Body of pancreas (tissue), 4 donors: ENCODE measurements at places on chromosomes 2 and 18. TPM values are rescaled to one million over a fixed set of nuclear protein-coding genes. Genes with fewer than 3 reads are reported as not detected.

COBLL1 gene
- 140 TPM for total RNA-seq

FAM117B gene
- total RNA-seq = 7.0 TPM

- no peaks in the 10 kb centered on the region for H3K4me1 ChIP-seq
- no peak overlapping the region for H3K4me3 ChIP-seq
- H3K27ac ChIP-seq = no peak overlapping the region
- no peaks in the 10 kb centered on the region for H3K27me3 ChIP-seq
- no peaks in the 10 kb centered on the region for H3K36me3 ChIP-seq
- no peak for DNase-seq
Observed at GRCh38 chr2:146004462-146004861, 1484.5 kb upstream of the ZEB2 start.

DNA sequence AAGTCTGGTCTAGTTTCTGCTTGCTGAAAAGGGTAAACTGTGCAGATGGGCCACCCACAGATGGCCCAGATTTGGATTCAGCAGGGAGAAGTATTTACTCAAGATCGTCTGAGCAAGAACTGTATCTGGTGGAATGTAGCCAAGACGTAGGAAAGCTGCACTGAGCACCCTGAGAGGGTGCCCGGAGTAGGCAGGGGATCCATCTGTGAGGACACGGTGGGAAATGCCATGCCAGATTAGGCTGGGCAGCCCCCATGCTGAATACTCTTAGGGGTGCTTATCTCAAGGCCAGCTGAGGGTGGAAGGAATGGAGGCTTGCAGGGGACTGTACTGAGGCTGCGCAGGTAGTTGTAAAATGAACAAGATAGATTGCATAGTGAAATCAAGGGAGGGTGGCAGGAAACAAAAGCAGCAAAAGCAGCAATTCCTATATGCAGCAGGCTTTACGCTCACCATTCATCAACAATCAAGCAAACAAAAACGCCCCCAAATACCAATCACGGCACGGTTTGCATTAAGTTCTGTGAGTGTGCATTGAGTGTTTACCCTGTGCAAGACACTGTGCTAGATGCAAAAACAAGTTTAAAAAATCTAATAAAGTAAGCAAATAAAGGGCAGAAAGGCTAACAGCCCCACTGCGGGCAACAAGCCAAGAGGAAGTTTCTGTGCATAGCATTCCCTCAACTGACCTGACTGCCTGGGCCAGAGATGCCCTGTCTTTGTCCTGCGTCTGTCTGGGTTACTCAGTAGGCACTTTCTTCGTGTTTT, 32.2 kb upstream of the LPIN2 start:
- no peaks in the 10 kb centered on the region for H3K36me3 ChIP-seq
- no peaks in the 10 kb centered on the region for H3K27me3 ChIP-seq
- H3K4me3 ChIP-seq = no peak overlapping the region
- DNase-seq = peak; percentile 78
- H3K27ac ChIP-seq = peak overlapping the region; percentile 77

DNA sequence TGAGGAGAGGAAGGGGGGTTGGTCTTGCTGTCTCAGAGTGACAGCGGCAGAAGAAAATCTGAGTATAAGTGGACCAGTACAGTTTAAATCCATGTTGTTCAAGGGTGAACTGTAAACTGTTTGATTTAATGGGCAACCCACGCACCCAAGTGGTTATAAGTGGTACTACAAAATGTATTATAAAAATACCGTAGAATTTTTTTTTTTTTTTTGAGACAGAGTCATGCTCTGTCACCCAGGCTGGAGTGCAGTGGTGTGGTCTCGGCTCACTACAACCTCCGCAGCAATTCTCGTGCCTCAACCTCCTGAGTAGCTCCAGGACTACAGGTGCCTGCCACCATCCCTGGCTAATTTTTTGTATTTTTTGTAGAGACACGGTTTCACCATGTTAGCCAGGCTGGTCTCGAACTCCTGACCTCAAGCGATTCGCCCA, 2.1 kb upstream of the CHCHD5 start:
- H3K36me3 ChIP-seq = no peaks in the 10 kb centered on the region
- H3K4me3 ChIP-seq = no peak overlapping the region
- H3K4me1 ChIP-seq = peaks cover 51% of the 10 kb centered on the region
- no peak for DNase-seq

DNA sequence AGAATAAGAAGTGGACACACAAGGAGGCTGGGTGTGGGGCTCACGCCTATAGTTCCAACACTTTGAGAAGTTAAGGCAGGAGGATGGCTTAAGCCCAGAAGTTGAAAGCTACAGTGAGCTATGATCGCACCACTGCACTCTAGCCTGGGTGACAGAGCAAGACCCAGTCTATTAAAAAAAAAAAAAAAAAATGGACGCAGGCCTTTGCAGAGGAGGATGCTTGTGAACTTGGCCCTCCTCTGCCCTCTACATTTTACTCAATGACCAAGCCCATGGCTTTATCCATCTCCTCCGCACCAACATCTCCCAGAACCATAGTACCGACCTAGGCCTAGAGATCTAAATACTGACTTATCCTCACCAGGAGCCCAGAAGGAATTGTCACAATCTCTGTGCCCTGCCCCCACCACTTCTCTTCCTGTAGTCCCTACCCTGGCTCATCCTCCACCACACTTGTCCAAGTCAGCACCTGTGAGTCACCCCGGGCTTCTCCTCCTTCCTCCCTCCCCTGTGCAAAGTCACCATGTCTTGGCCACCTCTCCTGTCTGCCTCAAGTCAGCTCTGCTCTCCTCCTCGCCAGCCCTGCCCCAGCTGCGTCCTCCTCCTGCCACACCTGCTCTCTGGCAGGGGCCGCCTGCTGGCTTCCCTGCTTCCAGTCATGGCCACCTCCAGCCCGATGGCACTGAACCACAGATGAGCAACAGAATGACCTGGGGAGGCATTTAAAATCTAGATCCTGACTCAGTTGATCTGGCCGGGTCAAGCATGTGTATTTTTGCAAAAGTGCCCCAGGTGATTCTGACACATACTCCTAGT, 35.8 kb upstream of the ASPRV1 start:
- no peak overlapping the region for H3K27ac ChIP-seq
- H3K27me3 ChIP-seq = no peaks in the 10 kb centered on the region
- no peak for DNase-seq
- no peaks in the 10 kb centered on the region for H3K36me3 ChIP-seq
- no peak overlapping the region for H3K4me3 ChIP-seq

DNA sequence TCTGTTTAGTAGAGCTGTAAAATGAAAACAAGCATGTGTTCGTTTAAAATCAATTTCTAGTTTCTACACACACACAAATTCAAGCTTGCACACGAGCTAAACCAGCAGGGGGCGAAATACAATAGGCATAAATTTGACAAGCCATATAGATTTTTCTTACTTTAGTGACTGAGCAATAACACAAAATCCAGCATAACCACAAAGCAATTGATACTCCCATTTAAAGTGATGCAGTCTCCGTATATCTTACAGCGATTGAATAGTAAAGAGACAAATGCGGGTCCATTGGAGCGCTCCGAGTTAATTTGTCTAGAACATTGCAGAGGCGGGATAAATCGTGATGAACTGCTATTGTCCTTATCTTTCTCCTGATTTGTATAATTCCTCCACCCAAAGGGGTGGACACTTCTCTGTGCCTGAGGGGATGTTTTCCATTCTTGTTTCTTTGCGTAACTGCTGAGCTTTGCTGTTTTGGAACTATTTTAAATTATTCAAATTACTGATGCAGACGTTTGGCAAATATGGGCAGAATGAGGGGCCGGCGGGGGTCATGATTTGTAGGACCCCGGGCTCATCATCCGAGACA, 1.2 kb upstream of the AFTPH start:
- H3K4me3 ChIP-seq = no peak overlapping the region
- H3K4me1 ChIP-seq = peaks cover 13% of the 10 kb centered on the region
- H3K36me3 ChIP-seq = no peaks in the 10 kb centered on the region

DNA sequence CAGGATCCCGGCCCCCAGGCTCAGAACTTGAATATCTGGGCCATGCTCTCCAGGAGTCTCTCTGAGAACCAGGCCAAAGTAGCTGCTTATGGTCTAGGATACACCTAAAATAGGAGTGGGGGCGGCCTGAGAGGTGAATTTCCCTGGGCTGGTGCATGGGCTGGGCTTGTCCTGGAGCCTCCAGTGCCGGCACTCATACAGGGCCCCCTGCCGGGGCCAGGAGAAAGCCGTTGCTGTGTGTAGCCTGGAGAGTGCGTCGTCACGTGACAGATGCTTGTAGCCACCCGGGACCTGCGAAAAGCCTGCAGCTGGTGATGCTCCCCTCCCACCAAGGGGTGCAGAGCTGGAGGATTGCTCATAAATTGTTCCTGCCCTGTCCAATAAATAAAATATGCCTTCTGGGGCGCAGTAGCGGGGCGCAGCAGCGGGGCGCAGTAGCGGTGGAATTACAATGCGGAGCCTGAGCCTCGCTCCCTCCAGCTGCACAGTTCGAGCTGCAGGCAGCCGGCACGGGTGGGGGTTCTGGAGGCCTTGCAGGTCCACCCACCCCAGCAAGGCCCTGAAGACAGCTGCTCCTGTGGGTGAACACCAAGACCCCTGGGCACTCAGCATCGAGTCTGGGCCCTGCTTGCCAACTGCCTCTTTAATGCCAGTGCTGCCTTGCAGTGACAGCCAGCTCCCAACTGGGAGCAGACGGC, 289.9 kb downstream of the NDUFA10 start:
- DNase-seq = no peak
- H3K4me3 ChIP-seq = no peak overlapping the region
- no peak overlapping the region for H3K27ac ChIP-seq

GRCh38 chr2:100178085-100178788, 35.8 kb upstream of the AFF3 start:
- H3K4me3 ChIP-seq = no peak overlapping the region
- no peaks in the 10 kb centered on the region for H3K36me3 ChIP-seq
- H3K4me1 ChIP-seq = no peaks in the 10 kb centered on the region

- no peaks in the 10 kb centered on the region for H3K36me3 ChIP-seq
- H3K27ac ChIP-seq = no peak overlapping the region
- DNase-seq = no peak
- H3K4me3 ChIP-seq = no peak overlapping the region
- H3K27me3 ChIP-seq = no peaks in the 10 kb centered on the region
Observed at GRCh38 chr2:211367293-211367692, 810.9 kb downstream of the CPS1 start.

DNA sequence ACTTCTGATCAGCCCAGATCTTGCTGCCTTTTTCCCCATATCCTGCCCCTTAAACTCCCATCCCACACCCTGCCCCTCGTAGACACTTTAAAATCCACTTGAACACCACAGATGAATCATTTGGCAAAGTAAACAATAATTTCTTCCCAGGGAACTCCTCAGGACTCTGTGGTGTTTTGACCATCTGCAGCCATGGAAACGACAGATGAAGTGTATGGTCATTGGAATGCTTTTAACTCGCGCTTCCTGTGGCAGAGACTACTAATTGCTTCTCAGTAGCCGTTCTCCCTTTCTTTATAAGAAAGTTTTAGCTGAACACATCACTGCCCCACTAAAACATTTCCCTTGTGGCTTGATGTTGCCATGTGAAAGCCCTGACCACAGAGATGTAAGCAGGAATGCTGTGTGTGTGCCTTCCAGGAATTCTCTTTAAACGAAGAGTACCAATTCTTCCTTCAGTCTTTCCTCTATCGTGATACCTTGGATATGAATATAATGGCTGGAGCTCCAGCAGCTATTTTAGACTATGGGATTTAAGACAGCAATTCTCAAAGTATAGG, 92.7 kb upstream of the PARD3B start:
- peaks cover 6% of the 10 kb centered on the region for H3K4me1 ChIP-seq
- H3K4me3 ChIP-seq = no peak overlapping the region
- no peaks in the 10 kb centered on the region for H3K27me3 ChIP-seq
- H3K27ac ChIP-seq = no peak overlapping the region

DNA sequence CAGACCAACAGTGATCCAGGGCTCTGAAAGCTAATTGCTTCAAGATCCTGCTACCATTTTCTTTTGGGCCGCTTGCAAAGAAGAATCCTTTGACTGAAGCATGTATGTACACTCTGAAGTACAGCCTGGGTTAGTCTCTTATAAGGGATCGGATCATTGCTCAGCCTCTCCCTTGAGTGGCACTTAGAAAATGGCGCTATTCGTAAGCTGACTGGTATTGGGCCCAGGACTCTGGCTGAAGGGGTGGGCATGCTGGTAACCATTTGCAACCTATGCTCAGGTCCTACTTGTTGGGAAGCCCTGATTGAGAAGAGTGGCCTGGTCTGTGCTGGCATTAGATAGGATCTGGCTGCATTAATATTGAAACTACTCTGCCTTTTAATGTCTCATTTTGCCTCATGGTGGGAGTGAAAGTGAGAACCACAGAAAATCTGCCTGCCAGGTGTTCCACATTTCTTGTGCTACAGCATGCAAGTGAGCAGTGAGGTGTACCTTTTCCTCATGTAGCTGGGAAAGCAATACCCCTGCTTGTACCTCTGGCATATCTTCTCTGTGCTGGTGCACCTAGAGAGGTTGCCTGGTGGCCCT, 661 bp upstream of the MGAT5 start:
- peaks cover 22% of the 10 kb centered on the region for H3K4me1 ChIP-seq
- H3K36me3 ChIP-seq = no peaks in the 10 kb centered on the region
- no peak for DNase-seq
- no peaks in the 10 kb centered on the region for H3K27me3 ChIP-seq
- H3K4me3 ChIP-seq = no peak overlapping the region

DNA sequence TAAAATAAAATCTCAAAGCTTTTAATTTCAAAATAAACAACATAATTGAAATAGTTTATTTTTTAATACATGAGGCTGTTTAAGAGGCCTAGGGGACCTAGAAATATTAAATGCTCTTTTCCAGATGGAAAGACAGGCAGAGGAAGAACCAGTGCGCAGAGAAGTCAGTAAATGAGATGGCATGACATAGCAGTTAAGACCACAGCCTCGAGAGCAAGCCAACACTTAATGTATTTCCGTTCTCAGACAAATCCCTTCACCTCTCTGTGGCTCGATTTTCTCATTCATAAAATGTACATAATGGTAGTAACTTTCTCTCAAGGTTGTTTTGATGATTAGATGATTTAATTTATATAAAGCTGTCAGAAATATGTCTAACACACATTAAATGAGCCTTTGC, 405.1 kb upstream of the CWC22 start:
- H3K4me3 ChIP-seq = no peak overlapping the region
- DNase-seq = no peak
- no peak overlapping the region for H3K27ac ChIP-seq
- H3K4me1 ChIP-seq = no peaks in the 10 kb centered on the region
- no peaks in the 10 kb centered on the region for H3K27me3 ChIP-seq
- no peaks in the 10 kb centered on the region for H3K36me3 ChIP-seq

DNA sequence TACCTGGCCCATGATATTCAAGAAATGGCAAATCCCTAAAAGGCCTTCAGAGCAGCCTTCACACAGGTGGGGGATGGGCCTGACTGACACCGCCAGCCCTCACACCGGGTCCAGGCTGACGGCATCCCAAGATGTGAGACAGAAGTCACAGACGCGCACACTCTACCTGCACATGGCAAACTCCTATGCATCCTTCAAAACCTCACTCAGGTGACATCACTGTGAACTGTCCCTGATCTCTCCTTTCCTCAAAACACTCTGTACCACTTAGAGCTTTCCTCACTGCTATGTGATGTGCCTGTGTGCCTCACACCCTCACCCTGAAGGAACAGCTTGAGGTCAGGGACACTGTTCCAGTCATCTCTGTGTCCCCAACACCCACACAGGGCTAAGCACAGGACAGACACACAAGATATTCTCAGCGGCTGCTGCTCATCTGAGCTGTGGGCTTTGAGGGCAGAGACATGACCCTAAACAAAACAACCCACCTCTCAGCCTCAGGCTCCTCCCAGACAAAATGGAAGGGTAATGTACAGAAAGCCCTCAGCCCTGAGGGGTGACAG, 27.5 kb downstream of the BIN1 start:
- H3K27ac ChIP-seq = no peak overlapping the region
- peaks cover 6% of the 10 kb centered on the region for H3K4me1 ChIP-seq
- no peaks in the 10 kb centered on the region for H3K36me3 ChIP-seq
- no peak for DNase-seq
- H3K4me3 ChIP-seq = no peak overlapping the region

GRCh38 chr2:101063352-101064124, 61.4 kb downstream of the RPL31 start:
- no peak for DNase-seq
- H3K4me3 ChIP-seq = no peak overlapping the region
- peaks cover 36% of the 10 kb centered on the region for H3K4me1 ChIP-seq
- H3K27ac ChIP-seq = peak overlapping the region; percentile 75
- no peaks in the 10 kb centered on the region for H3K27me3 ChIP-seq
